ENCODE measurements at places on chromosomes 3 and 15.

DNA sequence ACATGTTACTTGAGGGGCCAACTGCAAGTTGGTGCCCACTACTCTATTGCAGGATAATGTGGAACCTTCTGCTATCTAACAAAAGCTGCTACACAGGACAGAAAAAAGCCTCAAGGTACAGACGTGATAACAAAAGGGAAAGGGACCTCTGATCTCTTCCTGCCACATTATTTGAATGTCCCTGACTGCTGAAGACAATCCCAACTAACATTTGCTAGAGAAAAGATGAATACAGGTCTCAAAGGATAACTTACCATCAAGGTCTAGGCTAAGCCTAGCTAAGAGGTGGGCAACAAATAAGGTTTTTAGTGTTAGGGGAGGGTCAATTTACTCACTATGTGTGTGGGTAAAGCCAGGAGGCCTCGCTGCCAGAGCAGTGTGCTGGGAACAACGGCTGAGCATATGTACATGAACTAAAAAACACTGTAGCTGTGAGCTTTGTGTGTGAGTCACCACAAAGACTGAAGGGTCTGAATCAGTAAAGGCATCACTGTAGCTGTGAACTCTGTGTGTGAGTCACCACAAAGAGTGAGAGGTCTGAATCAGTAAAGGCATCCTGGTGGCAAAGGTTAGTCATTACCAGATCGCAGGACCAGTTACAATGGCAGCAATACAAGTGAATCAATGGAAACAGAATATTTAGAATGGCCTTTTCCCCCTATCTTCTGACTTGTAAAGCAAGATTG is 111.7 kb downstream of the LMLN start:
- DNase-seq = no peak

- no peak for DNase-seq
Observed at GRCh38 chr3:25916321-25916720, 126.4 kb downstream of the OXSM start.

DNA sequence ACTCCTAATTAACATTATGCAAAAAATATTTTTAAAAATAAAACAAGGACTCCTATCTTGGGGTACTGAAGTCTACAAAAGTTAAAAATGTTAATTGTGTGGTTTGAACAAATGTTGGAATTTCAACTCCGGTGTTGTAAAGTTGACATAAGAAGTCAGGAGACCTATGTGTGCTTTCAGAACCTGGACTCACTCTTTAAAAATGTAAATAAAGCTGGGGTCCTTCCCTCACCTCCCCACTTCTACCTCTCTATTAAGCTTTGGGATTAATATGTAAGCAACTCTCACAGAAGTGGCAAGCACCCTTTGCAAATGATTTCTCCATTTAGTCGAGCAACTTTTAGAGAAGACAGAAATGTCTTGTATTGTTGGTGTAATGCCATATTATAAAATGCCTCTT is 11.9 kb downstream of the MEIS2 start:
- DNase-seq = no peak

DNA sequence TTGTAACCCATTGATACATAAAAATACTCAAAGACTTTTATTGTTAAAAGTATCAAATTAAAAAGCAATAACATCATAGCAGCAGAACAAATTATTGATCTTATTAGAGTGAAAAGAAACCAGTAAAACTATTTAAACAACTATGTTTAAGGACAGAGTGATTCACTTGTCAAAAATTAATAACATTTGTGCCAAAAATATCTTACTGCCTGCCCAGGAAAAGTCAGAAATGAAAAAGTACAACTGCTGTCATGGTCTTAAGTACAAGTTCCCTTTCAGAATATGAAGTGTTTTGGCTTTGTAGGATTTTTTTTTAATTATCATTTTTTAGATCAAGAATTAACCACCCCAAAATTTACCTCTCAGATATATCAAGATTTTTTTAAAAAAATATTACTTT is 3.4 kb downstream of the IFT57 start:
- no peak for DNase-seq

GRCh38 chr3:15271785-15272381 is 60.5 kb downstream of the SH3BP5 start:
- peak; percentile 91 for DNase-seq
